ENCODE measurements at places on chromosomes 12 and 14.

GRCh38 chr14:95233702-95234241 is 76.4 kb upstream of the DICER1 start:
- no peak for DNase-seq

GRCh38 chr14:50816395-50817047 is 14.4 kb downstream of the NIN start:
- no peak for DNase-seq

GRCh38 chr12:110200124-110200417 is 75.9 kb downstream of the IFT81 start:
- no peak for DNase-seq

GRCh38 chr12:102481705-102482425 is 1.5 kb upstream of the IGF1 start:
- no peak for DNase-seq

- no peak for DNase-seq
Measured at GRCh38 chr14:103545915-103546651, 16.4 kb downstream of the BAG5 start.

DNA sequence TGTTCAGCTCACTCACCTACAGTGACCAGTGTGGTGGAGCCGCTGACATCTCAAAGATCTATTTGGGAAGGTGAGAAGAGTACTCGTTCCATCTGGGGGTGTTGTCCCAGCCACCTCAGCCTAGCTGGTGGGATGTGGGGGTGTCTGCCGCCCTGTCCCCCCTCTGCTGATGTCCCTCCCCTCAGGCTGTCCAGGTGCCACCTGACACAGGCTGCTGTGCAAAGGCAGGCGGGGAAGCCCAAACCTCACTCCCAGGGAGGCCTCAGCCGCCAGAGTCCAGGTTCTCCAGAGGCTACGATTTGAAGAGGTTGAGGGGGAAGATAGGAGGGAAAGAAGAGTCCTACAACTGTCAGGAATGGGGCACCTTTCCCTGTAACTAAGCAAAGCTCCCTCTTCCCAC is 51.3 kb upstream of the FKBP4 start:
- no peak for DNase-seq

GRCh38 chr14:48690349-48690748 is 895.8 kb downstream of the RPS29 start:
- DNase-seq = no peak

DNA sequence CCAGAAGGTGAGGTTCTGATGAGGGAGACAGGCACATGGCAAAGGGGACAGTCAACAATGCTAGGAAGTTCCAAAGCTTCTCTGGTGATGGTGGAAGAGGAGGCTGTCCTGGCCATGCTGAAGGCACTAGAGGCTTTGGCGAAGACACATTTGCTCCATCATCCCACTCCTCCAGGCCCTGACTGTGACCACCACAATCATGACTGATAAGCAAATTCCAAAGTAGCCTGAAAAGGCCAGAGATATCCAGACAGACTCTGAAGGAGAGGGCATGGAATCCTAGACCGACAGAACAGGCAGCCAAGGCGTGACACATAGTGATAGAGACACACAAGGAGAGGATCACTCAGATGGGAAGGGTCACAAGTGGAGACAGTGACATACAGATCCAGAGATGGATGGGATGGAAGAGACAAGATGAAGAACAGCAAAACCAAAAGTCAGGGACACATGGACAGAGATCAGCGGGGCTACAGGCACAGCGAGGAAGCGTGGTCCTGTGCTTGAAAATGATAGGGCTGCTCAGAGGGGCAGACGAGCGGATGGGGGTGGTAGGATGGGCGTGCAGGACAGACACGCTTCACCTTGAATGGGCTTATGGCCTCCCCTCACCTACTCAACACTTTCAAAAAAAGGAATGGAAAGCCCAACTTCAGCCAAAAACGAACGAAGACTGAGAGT is 1.3 kb downstream of the ZFHX2 start:
- DNase-seq = no peak

- no peak for DNase-seq
Measured at GRCh38 chr12:112947761-112948160, 9.5 kb downstream of the OAS3 start.

- no peak for DNase-seq
Measured at GRCh38 chr12:13190275-13190674, 6.3 kb upstream of the EMP1 start.

- no peak for DNase-seq
Measured at GRCh38 chr14:21535545-21536417, 9.6 kb upstream of the SALL2 start.

- DNase-seq = no peak
Measured at GRCh38 chr14:89588840-89589296, 171.8 kb upstream of the FOXN3 start.
